Natural killer cell (primary cell): ENCODE measurements at places on chromosomes 6 and 20. TPM values are rescaled to one million over a fixed set of nuclear protein-coding genes. Genes with fewer than 3 reads are reported as not detected.
A peak's percentile ranks its signal among the peaks of the same experiment; 100 is the strongest.

The BHLHE23 gene
- not detected for total RNA-seq

The CDSN gene
- total RNA-seq, result not detected

The C6orf15 gene
- total RNA-seq, result not detected

The CCM2L gene
- total RNA-seq, result not detected

- no peaks in the 10 kb centered on the region for H3K36me3 ChIP-seq
- no peaks in the 10 kb centered on the region for H3K4me1 ChIP-seq
- H3K4me3 ChIP-seq, result no peak overlapping the region
- no peak for DNase-seq
- H3K27ac ChIP-seq, result no peak overlapping the region
These were observed 35.9 kb downstream of the RIPOR3 start for GRCh38 chr20:50655311-50655880.

DNA sequence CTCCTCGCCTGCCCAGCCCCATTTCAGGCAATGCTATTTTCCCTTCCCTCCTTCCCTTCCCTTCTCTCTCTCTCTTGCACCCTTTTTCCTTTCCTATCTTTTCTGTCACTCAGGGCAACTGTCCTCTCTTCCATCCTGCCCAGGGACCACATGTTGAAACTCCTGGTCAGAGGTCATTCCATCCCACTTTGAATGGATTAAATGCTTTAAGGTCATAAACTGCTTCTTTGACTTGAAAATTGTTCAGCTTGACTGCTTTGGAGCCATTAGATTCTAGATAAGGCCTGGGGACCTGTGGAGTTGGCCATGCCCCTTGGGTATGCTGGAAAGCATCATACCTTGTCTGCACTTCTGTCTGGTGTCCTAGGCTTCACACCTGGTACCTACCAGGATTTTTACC lies 106.1 kb downstream of the DTNBP1 start:
- no peak overlapping the region for H3K27ac ChIP-seq
- no peak for DNase-seq
- no peaks in the 10 kb centered on the region for H3K36me3 ChIP-seq
- no peak overlapping the region for H3K4me3 ChIP-seq
- peaks cover 3% of the 10 kb centered on the region for H3K4me1 ChIP-seq
- H3K27me3 ChIP-seq, result no peaks in the 10 kb centered on the region

DNA sequence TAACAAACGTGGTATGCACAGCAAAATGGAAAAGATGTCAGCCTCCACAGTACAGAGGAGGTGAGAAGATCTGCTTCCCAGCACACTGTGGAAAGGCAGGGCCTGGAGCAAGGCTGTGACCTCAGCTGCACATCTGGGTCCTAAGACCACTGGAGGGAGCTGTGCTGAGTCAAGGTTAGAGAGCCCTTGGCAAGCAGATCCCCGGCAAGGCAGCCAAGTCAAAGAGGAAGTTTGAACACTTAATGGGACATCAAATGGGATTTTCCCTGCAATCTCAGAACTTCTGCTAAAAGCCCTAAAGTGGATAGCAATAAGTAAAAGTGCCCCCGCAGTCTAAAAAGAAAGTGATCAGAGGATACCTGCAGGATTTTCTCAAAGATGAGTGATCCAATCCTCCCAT lies 39.5 kb downstream of the UNC5CL start:
- no peaks in the 10 kb centered on the region for H3K4me1 ChIP-seq
- peak; percentile 42 for DNase-seq
- H3K27ac ChIP-seq, result no peak overlapping the region
- H3K4me3 ChIP-seq, result no peak overlapping the region
- H3K36me3 ChIP-seq, result no peaks in the 10 kb centered on the region
- H3K27me3 ChIP-seq, result no peaks in the 10 kb centered on the region

GRCh38 chr6:30840084-30840934 lies 44.0 kb upstream of the DDR1 start:
- H3K4me1 ChIP-seq, result peaks cover 43% of the 10 kb centered on the region
- H3K27me3 ChIP-seq, result peaks cover 6% of the 10 kb centered on the region
- no peak overlapping the region for H3K27ac ChIP-seq
- no peaks in the 10 kb centered on the region for H3K36me3 ChIP-seq

DNA sequence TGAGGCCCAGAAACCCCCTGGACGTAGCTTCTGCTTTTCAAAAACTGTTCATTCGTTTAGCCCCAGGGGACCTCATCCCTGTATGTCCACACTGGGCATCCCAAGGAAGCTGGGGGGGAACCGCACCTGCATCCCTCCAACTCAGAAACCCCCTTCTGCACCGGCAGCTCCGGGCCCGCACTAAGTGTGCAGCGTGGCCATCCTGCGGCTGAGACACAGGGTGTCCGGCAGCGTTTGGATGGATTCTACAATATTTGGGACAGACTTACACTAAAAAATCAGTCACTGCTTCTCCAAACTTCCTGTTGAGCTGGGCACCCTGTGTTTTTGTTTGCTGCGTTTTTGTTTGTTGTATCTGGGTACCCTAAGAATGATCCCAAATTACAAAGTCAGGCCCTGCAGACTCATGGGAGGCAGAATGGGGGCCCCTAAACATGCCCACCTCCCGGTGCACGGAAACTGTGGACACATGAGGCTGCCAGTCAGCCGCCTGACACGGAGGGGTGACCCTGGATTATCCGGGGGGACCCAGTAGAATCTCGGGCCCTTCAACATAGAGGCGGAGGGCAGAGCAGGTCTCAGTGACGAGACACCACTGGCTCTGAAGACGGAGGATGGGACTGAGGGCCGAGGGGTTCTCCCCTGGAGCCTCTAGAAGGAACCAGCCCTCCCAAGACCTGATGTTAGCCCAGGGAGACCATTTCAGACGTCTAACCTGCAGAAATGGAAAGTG lies 88.2 kb upstream of the BHLHE23 start:
- H3K27me3 ChIP-seq, result no peaks in the 10 kb centered on the region
- H3K4me3 ChIP-seq, result no peak overlapping the region
- H3K4me1 ChIP-seq, result no peaks in the 10 kb centered on the region
- no peaks in the 10 kb centered on the region for H3K36me3 ChIP-seq

- H3K4me3 ChIP-seq, result no peak overlapping the region
- DNase-seq, result no peak
- H3K4me1 ChIP-seq, result no peaks in the 10 kb centered on the region
- no peak overlapping the region for H3K27ac ChIP-seq
- no peaks in the 10 kb centered on the region for H3K27me3 ChIP-seq
- H3K36me3 ChIP-seq, result no peaks in the 10 kb centered on the region
These were observed 98.7 kb upstream of the PMEPA1 start for GRCh38 chr20:57808264-57809070.

DNA sequence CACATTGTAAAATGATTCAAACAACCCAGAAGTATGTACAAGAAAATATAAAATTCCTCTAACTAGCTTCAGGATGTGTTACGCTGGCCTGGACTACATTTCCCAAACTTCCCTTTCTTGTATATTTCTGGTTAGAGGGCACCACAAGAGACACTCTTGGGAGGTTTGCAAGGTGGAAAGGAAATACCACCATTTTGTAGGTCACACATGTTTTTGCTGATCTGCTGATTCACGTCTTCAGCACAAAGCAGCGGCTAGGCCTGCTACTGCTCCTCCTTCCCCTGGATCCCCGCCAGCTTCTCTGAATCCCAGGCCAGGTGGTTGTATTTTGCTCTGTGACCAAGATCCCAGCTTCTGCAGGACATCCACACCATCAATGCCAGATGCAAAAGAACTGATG lies 104.2 kb downstream of the AGPAT4 start:
- no peak overlapping the region for H3K4me3 ChIP-seq
- H3K27me3 ChIP-seq, result no peaks in the 10 kb centered on the region
- no peak for DNase-seq
- no peak overlapping the region for H3K27ac ChIP-seq
- H3K4me1 ChIP-seq, result peaks cover 13% of the 10 kb centered on the region
- peaks cover 7% of the 10 kb centered on the region for H3K36me3 ChIP-seq

GRCh38 chr20:4283016-4283415 lies 267.7 kb upstream of the RNF24 start:
- no peaks in the 10 kb centered on the region for H3K36me3 ChIP-seq
- no peaks in the 10 kb centered on the region for H3K4me1 ChIP-seq
- no peaks in the 10 kb centered on the region for H3K27me3 ChIP-seq

- H3K36me3 ChIP-seq, result no peaks in the 10 kb centered on the region
- no peaks in the 10 kb centered on the region for H3K27me3 ChIP-seq
- no peak overlapping the region for H3K27ac ChIP-seq
- H3K4me3 ChIP-seq, result no peak overlapping the region
- H3K4me1 ChIP-seq, result no peaks in the 10 kb centered on the region
These were observed 139.8 kb downstream of the KHDC1L start for GRCh38 chr6:73085443-73085871.

DNA sequence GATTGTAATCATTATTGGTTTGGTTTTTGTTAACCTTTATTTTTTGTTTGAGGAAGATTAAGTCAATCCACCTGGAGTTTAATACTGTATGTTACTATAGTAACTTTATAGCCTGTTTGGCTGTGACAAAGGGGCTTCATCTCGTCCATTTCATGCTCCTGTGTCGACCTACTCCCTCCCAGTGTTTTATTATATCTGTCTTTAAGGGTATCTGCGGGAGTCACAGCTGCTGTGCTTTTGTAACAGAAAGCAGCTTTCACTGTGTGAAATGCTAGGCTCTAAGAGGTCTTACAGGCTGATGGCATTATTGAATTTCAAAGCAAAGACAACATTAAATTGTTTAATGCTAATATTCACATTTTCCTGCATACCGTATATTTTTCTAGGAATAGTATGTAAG lies 698.0 kb upstream of the POU3F2 start:
- H3K27ac ChIP-seq, result no peak overlapping the region
- H3K36me3 ChIP-seq, result no peaks in the 10 kb centered on the region
- DNase-seq, result no peak

GRCh38 chr6:150846641-150847040 lies 18.9 kb upstream of the MTHFD1L start:
- no peaks in the 10 kb centered on the region for H3K27me3 ChIP-seq
- no peak overlapping the region for H3K4me3 ChIP-seq
- DNase-seq, result no peak
- no peaks in the 10 kb centered on the region for H3K36me3 ChIP-seq
